AG10803 (cell line): ENCODE measurements at places on chromosomes 4 and X.

DNA sequence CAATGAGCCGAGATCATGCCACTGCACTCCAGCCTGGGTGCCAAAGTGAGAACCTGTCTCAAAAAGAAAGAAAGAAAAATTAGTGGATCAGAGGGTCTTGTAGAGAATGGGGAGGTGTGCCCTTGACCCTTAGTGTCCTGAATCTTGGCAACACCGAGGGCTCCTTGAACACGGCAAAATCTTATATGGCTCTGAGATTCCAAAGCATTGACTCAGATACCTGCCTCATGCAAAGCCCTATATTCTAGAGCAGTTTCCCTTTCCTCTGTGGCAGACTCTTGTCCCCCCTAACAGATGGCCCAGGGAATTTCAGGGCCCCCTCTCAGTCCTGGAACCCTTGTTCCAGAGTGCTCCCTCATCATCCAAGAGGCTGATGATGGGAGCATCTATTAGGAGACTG lies 6.8 kb downstream of the CLDN2 start:
- DNase-seq, result no peak

- DNase-seq, result peak; percentile 99
Observed at GRCh38 chr4:183348706-183349659, 26.8 kb upstream of the CLDN24 start.

GRCh38 chr4:5162909-5163508 lies 111.7 kb downstream of the STK32B start:
- DNase-seq, result no peak

DNA sequence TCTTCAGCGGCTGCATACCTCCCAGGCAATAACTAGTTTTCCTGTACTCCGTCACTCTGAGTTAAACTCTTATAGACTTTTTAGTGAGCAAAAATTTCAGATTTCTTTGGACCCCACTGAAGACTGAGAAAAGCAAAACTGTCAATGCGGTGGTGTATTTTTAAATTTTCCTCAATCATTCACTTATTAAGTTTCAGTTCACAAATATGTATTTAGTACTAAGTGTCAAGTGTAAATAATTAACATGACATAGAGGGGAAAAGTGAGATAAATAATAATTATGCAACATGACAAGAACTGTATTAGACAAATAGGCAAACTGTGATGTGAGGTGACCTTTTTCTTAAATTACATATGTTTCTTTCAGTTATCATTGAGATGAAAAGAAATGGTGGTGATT lies 124.4 kb downstream of the NAF1 start:
- no peak for DNase-seq

DNA sequence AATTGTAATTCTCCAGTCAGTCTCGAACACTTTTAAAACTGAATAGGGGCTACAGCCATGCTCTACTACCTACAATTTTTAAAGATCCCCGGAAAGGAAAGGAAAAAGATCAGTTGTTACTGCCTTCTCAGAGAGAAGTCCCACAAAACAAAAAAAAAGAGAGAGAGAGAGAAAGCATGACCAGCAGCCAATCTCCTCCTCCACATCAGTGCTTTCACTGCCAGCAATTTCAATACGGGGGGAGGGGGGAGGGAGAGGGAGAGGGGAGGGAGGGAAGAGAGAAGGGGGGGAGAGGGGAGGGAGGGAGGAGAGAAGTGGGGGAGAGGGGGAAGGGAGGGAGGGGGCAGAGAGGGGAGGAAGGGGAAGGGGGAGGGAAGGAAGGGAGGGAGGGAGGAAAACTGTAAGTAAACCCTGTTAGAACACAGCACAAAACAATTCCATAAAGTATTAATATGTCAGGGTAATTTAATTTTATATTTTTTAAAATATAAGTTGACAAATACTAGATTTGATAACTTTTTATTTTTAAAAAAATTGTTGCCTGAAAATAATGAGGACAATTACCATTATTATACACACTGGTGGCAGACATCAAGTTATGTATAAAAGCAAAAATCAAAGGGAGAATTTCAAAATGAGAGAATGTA lies 108.0 kb downstream of the LRBA start:
- DNase-seq, result no peak

DNA sequence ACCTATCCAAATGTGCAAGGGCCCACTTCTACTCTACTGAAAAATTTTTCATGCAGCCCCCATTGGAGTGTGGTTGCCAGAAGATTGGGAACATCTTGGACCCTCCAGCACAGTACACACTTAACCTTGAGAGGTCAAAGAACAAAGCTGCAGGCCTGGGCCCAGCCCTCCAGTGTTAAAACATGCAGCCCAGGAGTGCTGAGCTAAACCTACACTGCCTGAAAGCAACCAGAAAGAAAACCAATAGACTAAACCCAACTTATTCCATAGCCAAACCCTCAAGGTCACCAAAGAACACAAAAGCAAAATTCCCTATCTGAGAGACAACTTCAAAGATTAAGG lies 47.9 kb downstream of the TECRL start:
- no peak for DNase-seq

DNA sequence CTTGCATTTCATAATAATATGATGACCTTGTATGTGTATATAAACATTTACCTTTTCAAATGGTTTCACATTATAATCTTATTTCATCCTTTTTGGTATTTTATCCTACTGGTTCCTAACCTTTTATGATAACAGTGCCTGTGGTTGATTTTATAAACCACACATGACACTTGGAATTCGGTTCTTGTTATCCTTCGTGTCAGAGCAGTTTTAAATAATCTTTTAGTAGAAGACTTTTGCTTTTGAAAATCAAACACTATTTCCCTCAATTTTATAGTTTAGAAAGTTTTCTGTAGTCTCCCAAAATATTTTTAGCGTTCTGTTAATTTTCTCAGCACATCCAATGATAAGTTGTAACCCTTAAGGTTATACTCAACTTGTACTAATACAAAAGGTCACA lies 676.8 kb downstream of the RAPGEF2 start:
- DNase-seq, result no peak

GRCh38 chr4:142452161-142452855 lies 393.8 kb downstream of the INPP4B start:
- peak; percentile 65 for DNase-seq

DNA sequence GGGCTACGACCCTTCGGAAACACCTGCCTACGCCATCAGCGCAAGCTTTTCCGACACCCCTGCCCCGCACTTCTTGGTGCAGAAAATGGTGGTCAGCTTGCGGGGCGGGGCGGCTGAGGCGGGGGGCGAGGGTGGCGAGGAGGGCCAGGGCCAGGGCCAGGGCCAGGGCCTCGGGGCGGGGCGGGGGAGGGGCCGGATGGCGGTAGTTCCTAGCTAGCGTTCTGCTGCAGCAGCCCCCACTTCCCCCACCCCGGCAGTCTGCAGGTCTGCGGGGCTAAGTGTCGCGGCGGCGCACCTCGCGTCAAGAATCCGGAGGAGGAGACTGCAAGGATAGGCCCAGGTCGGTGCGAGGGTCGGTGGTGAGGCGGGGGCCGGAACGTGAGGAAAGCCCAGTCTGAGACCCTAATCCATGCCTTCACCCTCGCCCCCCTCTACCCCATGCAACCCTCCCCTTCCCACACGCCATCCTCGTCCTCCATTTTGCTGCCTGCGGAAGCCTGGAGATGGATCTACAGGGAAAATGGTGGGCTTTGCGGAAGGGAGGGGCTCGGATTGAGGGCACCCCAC lies 600 bp downstream of the BEX4 start:
- no peak for DNase-seq

GRCh38 chr4:118930255-118930654 lies 41.6 kb downstream of the SYNPO2 start:
- no peak for DNase-seq

GRCh38 chr4:71338846-71339593 lies at the start of gene SLC4A4:
Gene SLC4A4, plus strand, starts transcription at chr4:71339020.
- DNase-seq, result peak; percentile 62

GRCh38 chrX:115940888-115941332 lies 229.6 kb upstream of the AGTR2 start:
- DNase-seq, result peak; percentile 0

DNA sequence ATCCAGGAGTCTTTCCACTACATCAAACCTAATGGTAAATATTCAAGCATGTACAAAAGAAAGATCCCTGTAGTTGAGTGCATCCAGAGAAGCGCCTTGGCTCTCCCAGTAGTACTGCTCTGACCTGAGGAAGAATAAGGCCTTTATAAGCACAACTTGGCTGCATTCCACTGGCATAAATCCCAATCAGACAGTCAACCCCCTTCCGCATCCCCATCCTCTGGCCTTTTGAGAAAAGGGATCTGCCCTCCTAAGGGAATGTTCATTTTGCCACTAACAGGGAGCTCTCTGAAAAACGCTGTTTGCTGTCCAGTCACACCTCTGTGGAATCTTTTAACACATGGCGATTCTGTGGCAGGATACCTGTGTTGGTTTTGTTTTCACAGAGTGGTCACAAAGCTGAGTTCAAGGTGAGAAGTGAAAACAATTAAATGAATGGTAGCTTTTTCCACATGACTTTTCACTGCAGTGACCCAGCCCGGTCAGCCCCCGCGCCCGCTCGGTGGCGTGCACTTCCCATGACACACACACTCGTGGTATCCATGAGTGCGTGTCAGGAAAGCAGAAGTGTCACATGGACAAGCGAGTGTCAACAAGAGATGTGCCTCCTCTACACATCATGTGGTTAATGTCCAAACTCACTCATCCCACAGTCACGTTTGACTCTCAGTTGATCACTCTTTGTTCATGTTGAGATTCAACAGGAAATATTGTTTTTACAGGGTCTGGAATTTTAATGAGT lies 112.2 kb upstream of the ENPP6 start:
- DNase-seq, result no peak

GRCh38 chrX:129836827-129837226 lies 6.9 kb downstream of the ZDHHC9 start:
- no peak for DNase-seq

GRCh38 chrX:106302304-106302703 lies 134.2 kb downstream of the PWWP3B start:
- peak; percentile 1 for DNase-seq

GRCh38 chr4:106951891-106952290 lies 84.2 kb downstream of the DKK2 start:
- no peak for DNase-seq

- DNase-seq, result no peak
Observed at GRCh38 chr4:101711590-101712260, 78.8 kb upstream of the BANK1 start.

DNA sequence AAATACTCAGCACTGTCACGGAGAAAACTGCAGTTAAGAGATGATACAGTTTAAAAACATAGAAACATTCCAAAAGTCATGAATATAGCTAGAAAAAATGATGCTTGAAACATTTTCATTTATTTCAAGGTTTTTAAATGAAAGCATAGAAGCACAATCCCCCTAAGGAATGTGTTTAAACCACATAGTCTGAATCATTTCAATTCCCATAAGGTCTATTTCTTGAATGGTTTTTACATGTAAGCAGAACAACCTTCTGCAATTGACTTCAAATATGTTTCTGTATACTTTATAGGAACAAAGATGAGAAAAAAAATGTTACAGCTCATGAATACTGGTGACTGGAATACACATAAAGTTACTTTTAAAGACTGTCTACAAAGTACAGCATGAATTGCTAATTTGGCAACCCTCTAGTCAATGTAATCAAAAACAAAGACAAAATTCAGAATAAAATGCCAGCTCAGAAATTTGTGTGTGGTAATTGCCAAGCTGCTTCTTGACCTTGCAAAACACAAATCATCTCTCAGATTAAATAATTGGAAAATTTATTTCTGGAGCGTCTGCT lies 886.4 kb upstream of the ADGRL3 start:
- DNase-seq, result no peak

- no peak for DNase-seq
Observed at GRCh38 chr4:77232653-77233052, 75.6 kb downstream of the CCNG2 start.

GRCh38 chrX:154809939-154810665 lies 4.8 kb upstream of the MPP1 start:
- peak; percentile 20 for DNase-seq

DNA sequence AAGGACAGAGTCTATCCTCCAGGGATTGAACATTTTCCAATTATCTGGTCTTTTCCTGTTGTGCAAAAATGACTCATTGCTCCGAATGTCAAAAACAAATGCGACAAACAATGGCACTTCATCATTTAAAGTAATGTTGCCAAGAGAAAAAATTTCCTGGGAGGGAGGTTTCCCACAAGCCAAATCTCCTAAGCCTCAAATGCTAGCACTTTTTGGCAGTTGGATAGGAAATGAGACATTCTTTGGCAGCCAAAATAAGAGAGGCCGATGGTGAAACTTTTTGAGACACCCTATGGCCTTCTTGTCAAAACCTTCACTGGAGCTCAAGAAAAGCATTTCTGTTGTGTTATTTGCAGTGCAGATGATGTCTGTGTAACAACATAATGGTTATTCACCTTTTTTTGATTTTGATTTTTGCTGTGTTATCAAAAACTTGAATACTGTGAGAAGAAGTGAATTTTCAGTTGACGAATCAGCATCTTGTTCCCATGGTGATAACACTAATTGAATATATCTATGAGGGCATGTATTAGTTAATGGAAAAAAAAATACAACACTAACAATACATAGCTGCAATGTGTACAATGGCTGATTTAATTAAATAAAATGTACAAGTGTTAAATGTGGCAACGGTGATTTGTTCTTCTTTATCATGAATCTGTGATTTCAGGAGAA lies 333.8 kb downstream of the ANK2 start:
- DNase-seq, result peak; percentile 93

GRCh38 chrX:16718824-16719333 lies 533 bp upstream of the SYAP1 start:
- DNase-seq, result no peak

DNA sequence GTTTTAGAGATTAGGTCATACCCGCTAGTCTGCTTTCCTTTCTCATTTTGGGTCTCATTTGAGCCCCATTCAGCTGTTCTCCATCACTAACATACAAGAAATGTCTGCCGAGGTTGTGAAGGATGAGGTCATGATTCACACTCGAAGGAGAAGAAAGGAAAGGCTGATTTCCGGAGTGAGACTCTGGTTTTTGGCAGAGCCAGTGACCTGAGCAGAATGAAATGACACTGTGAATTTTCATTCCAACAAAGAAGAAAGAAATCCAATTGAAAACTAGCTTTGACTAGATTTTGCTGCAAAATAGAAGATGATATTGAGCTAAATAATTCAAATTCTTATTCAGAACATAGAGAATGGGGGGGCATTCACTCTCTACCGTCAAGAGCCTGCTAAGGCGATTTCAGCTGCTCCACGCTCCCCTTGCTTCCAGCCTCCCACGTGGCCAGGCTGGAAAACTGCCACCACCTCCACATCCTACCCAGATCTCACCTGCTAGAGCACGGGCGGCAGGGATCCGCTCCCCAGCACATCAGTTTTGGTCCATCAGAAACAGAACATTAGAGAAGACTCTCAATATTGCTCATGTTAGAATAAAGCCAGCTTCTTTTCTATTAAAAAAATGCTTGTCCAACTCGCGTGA lies 39.0 kb downstream of the F11 start:
- DNase-seq, result no peak

DNA sequence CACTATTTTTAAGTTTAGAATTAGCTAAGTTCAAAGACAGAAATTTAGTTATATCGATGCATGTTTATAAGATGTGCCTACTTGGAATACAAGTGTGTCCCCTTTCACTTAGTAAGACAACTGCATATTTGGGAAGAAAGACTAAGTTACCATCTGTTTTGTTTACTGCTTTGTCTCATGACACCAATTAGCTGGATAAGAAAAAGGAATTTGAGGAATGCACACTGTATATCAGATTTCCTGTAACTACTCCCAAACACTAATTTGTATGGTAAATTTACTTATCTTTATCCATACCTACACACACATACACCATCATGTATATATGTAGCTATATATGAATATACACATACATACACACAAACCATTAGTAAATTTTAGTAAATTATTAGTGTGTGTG lies 1442.8 kb upstream of the IGFBP7 start:
- DNase-seq, result no peak

- no peak for DNase-seq
Observed at GRCh38 chr4:38582889-38583470, 81.0 kb upstream of the KLF3 start.

- DNase-seq, result peak; percentile 26
Observed at GRCh38 chrX:13005661-13006473, 31.0 kb downstream of the TMSB4X start.
